ENCODE measurements at places on chromosomes 2 and 18.

DNA sequence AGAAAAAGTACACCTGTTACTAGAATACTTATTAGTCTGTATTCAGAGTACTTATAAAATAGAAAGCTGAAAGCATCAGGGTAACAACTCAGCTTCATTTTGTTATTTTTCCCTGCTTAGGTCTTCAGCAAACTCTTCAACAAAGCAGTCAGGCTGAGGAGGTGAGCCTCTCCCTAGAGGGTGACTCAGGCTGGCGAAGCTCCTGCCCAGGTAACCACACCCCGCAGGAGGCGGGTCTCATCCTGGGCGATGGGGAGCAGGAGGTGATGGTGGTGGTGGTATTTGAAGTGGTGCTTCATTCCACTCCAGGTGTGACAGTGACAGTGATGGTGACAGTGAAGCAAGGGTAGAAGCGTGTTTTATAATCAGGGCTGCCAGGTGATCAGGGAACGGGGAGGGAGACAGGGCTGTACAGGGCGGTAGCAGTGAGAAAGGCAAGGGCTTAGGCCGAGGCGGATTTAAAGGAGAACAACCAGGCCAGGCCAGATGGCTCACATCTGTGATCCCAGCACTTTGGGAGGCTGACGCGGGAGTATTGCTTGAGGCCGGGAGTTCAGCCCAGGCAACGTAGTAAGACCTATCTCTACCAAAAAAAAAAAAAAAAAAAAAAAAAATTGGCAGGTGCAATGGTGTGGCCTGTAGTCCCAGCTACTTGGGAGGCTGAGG is 127.1 kb downstream of the SOCS6 start:
- DNase-seq = no peak

DNA sequence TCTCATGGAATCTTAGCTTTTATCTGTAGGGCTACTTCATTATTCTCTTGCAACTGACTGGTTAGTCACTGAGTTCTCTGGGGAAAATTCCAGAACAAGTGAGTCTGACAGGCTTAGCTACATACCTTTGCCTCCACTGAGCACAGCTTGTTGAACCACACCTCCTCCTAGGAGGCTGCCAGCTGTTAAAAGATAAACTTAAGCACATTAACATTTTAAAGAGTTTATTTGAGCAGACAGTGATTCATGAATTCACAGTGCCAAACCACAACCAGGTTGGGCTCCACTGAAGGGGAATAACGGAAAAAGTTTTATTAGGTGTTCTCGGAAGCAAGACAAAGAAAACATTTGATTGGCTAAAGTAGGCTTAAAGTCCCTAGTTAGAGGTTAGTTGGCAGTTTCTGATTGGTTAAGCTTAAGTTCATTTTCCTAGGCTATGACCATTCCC is 12.5 kb upstream of the SLC38A11 start:
- DNase-seq = no peak

GRCh38 chr2:111037128-111037527 is 83.6 kb upstream of the BCL2L11 start:
- no peak for DNase-seq

DNA sequence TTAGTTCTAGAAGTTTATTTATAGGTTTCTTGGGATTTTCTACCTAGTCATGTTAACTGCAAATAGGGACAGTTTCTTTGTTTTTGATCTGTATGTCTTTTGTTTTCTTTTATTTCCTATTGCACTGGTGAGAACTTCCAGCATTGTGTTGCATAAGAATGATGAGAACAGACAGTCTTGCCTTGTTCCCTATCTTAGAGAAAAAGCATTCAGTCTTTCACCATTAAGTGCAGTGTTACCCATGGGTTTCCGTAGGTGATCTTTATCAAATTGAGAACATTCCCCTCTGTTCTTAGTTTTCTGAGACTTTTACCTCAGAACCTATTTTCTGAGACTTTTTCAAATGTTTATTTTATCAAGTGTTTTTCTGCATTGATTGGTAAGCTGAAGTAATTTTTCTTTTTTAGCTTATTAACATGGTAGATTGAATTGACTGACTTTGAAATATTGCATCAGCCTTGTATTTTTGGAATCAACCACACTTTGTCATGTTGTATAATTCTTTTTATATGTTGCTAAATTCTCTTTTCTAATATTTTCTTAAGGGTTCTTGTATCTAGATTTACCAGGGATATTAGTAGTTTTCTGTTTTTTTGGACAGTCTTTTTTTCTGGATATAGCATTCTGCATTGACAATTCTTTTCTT is 17.2 kb downstream of the MFSD6 start:
- DNase-seq = no peak
